ENCODE measurements at places on chromosomes 12 and 14.

DNA sequence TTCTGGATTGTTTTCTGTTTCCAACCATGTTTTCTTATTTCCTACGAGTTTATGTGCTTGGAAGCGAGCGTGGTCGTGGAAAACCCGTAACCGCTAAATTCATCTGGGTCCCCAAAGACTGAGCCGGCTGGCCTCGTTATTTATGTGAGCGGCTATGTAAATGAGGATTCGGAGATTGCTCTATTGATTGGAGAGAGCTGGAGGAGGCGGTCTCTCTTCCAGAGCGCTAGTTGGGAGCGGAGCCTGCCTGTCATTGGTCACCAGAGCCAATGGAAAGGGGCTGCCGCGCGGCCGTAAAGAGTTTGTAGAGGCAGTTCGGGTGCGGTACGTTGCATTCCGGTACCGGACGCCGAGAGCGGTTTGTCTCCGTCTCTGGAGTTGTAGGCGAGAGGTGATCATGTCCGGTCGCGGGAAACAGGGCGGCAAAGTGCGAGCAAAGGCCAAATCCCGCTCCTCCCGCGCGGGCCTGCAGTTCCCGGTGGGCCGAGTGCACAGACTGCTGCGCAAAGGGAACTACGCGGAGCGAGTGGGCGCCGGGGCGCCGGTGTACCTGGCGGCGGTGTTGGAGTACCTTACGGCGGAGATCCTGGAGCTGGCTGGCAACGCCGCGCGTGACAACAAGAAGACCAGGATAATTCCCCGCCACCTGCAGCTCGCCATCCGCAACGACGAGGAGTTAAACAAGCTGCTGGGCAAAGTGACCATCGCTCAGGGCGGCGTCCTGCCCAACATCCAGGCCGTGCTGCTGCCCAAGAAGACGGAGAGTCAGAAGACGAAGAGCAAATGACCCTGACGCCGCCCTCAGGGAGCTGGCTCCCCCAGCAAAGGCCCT is 29.0 kb downstream of the WBP11 start:
- peak; percentile 96 for DNase-seq

DNA sequence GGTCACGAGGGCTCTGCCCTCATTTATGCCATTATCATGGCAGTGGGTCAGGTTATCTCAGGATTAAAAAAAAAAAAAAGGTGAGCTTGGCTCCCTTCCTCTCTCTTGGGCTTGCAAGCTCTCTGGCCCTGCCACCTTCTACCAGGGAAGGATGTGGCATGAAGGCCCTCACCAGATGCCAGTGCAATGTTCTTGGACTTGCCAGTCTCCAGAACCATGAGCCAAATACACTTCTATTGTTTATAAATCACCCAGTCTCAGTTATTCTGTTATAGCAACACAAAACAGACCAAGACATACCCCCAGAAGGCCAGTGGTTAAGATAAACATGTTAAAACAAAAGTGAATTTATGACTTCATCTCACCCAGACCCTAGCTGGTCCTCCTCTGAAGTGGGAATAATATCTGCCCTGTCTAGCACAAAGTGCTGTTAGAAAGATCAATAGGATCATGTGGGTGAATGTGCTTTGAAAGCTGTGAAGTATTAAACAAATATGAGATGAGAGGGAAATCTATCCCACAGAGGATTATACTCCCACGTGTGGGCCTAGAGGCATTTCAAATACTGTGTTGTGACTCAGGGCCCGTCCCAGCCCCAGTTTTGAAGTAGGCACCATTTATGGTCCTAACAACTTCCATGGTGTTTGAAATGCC is 88.6 kb downstream of the NINJ2 start:
- peak; percentile 36 for DNase-seq

- DNase-seq: no peak
Observed at GRCh38 chr14:67512463-67513310, 20.4 kb upstream of the PLEKHH1 start.

- no peak for DNase-seq
Observed at GRCh38 chr14:26199096-26199495, 398.7 kb downstream of the NOVA1 start.

DNA sequence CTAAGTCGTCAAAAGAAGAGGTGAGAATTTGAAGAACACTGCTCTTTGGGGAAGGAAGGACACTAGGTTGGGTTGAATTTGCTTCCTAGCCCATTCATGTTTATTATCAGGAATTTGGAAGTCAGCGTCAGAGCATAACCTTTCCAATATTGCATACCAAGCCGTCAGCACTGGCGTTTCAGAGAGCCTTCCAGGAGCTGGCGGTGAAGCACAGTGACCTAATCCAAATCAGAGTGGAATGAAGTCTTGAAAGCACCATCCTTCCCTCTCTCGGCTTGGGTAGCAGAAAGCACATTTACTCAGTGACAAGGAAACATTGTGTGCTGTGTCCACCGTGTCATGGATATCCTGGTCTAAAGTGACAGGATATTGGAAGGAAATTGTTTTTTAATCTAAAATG is 240.3 kb upstream of the PELI2 start:
- peak; percentile 29 for DNase-seq

GRCh38 chr12:125254236-125254635 is 189.0 kb downstream of the AACS start:
- DNase-seq: no peak

DNA sequence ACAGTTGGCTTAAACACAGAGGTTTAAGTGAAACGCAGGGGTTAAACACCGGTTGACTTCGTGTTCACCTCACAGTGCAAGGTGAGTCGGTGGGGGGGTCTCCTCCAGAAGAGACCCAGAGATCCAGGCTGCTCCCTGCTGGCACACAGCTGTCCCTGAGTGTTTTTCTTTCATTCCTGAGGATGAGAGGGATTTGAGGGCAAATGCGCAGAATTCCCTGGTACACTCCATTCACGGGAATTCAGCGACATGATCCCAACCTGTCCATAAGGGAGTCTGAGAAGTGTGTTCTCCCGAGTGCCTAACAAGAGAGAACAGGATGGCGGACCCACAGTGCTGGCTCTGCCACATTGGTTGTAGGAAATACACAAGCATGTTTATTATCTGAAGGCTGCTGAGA is 107.2 kb upstream of the ESRRB start:
- DNase-seq: no peak

- no peak for DNase-seq
Observed at GRCh38 chr14:103186909-103187586, 63.8 kb downstream of the TNFAIP2 start.

- peak; percentile 30 for DNase-seq
Observed at GRCh38 chr12:4975574-4975973, 65.9 kb downstream of the KCNA1 start.

GRCh38 chr14:73612339-73613045 is at the start of gene ACOT6:
ACOT6 (plus strand) TSS chr14:73612517; CDS start chr14:73612572, 55 bp downstream.
- DNase-seq: peak; percentile 79

- DNase-seq: peak; percentile 65
Observed at GRCh38 chr12:127054531-127054930, 1212.4 kb upstream of the TMEM132C start.

- DNase-seq: peak; percentile 17
Observed at GRCh38 chr12:76025601-76026575, 5.7 kb downstream of the PHLDA1 start.

GRCh38 chr12:75081305-75081704 is 128.3 kb downstream of the KCNC2 start:
- no peak for DNase-seq

GRCh38 chr12:111773801-111774551 is 7.2 kb downstream of the ALDH2 start:
- peak; percentile 63 for DNase-seq

DNA sequence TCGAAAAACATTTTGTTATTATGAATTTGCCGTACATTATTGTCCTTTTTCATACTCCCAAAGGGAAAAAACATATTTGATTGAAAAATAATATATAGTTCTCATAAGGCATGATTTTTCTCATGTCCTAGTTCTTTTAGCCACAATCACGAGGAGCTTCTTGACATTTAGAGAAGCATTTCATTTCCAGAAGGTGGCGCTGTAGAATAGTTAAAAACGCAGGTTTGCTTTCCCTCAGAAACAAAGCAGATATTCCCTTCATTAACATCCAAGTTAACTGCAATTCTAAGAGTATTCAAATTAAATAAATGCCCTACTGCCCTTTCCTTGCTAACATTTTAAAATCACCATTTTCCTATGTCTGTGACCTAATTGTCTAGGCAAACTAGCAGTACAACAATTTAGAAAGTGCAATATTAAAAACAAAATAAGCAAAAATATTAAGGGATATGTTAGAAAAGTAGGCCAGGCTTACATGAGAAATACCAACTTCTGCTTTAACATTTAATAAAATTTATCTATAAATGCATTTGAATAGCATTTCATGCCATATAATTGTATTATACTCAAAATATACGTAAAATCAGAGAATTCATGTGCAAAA is 10.9 kb upstream of the PIK3C2G start:
- peak; percentile 76 for DNase-seq

DNA sequence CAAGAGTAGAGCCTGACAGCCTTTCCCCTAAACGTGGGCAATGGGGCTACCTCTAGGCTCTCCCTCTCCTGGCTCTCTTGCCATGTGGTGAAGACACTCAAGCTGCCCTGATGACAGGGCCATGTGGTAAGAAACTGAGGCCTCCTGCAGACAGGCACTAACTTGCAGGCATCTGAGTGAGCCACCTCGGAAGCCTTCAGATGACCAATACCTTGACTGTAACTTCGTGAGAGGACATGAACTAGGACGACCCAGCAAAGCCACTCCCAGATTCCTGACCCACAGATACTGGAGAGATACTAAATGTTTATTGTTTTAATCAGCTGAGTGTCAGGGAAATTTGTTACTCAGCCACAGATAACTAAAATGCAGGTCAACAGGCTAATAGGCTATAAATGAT is 96.4 kb downstream of the EFCAB11 start:
- no peak for DNase-seq

DNA sequence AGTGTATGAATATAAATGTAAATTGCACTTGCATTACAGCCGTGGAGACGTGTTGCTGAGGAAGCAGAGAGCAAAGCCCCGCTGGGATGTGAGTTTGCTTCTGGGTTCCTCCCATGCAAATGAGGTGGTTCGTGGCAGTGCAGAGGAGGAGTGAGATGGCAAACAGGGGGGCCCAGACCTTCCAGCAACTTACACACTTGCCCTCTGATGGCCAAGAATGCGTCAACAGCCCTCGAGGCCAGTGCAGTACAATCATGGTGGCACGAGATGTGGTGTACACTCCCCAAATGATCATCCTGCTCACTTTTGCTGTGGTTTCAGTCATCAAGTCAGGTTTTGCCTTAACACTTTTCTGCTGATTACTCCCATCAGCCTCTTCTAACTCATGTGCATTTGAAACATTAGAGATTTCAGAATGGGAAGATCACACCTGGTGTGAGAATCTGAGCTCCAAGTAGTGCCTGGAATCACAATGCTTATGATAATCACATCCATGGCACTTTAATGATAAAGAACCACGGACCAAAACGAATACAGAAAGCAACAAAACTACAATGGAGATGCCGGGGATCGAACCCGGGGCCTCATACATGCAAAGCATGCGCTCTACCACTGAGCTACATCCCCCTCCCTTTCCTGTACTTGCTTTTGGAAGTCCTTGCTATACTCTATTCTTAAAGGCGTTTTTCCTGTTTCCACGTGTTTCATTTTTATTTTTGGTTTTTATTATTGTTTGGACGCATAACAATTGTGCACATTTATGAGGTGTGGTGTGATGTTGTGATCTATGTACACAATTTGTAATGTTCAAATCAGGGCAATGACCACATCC is 7.0 kb upstream of the UBC start:
- peak; percentile 77 for DNase-seq

- DNase-seq: no peak
Observed at GRCh38 chr14:105858676-105859025, 332.3 kb downstream of the TMEM121 start.

GRCh38 chr14:84001023-84001422 is 1528.9 kb upstream of the FLRT2 start:
- no peak for DNase-seq

- peak; percentile 75 for DNase-seq
Observed at GRCh38 chr12:46944088-46944487, 118.3 kb upstream of the SLC38A4 start.

DNA sequence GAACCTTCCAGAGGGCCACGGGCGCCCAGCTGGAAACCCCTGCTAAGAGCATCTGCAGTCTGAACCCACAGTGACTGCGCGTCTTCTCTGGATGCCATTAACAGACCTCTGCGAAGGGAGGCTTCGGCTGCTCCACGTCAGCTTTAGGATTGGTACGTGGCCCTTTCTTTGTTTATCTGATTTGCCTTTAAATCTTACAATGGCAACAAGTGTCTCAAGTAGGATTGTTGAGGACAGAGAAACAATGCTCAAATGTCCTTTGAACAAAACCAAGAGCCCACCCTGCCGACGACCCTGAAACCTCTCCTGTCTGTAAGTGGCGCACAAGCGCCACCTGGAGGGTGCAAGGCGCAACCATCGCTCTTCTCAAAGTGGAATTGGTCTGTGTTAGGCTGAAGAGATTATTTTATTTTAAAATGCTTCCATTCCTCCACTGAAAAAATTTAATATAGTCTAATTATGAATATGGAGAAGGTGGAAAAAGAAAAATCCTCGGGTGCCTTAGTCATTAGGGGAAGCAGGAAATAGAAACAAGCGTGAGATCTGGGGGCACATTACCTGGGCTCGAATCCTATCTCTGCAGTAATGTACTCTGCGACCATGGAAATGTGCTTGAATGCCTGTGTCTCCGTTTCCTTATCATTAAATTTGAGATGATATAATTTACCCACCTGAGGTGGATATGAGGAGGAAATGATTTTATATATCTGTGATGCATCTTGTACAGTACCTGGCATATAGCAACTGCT is 82.6 kb upstream of the PTPRB start:
- DNase-seq: peak; percentile 63

DNA sequence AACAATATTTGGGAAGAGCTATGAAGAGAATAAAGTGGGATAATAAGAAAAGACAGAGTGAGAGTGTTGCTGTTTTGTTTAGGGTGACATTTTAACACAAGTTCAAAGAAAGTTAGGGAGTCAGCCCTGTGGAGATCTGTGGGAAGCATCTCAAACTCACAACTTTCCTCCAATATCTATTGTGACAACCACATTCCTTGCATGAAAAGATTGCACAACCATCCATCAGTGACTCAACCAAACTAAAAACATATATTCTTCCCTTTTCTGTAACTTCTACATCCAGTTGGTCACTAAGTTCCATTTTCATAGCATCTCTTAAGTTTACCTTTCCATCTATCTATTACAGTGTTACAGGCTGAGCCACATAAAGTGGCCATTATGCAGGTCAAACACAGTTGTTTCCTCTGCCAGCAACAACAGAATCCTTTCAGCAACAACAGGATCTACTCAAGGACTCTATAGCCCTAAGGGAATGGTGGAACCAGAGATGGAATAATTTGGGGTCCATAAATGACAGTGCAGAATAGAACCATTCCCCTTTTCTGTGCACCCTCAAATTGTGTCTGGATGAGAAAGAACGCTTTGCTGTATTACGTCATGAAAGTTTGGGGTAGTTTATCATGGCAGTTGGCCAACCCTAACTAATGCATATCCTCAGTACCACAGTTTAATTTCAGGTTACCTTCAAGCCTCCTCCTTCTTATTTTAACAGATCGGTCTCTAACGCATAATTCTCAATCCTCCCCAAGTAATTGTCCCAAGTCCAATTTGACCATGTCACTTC is 118.8 kb downstream of the ST8SIA1 start:
- DNase-seq: peak; percentile 53

- DNase-seq: peak; percentile 20
Observed at GRCh38 chr12:39435531-39435930, 7.4 kb downstream of the KIF21A start.
